ENCODE measurements at places on chromosomes 3 and 15.
A peak's percentile ranks its signal among the peaks of the same experiment; 100 is the strongest.

DNA sequence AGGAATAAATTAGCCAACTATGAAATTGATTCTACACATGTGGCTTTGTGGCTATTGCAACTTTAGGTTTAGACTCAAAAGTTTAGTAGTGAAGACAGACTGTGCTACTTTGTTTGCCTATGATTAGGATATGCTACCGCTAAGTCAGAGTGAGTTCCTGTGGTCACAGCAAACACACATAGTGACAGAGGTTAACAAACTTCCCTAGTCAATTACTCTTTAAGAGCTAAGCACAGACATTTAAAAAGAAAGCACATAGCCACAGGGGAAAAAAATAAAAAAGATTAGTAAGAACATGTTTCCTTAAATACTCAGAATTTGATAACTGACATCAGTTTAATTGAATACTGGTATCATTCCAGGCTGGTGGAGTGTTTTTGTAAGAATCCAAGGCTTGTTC lies 207.1 kb downstream of the GBE1 start:
- DNase-seq = no peak

- DNase-seq = peak; percentile 5
Observed at GRCh38 chr3:140152851-140153639, 218.1 kb downstream of the CLSTN2 start.

GRCh38 chr3:23743141-23743784 lies 62.5 kb upstream of the UBE2E1 start:
- DNase-seq = no peak

DNA sequence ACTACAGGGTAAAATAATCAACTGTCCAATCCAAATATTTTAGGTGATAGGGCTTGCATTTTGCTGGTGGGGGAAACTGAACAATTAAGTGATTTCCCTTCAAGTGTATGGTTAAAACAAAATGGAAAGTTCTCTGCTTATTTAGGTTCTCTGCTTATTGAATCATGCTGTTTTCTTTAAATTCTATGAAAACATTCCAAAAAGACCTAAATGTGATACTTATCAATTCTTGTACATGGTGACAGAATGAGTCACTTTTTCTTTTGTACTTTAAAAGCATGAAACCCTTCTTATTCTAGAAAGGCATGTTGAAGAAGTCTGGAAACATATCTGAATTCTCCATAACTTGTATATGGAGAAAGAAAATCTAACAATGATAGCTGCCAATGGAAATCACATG lies 192.6 kb downstream of the FMN1 start:
- no peak for DNase-seq

- no peak for DNase-seq
Observed at GRCh38 chr15:62287066-62287857, 122.2 kb upstream of the C2CD4B start.

GRCh38 chr3:8658306-8659212 lies 14.0 kb upstream of the SSUH2 start:
- DNase-seq = no peak

DNA sequence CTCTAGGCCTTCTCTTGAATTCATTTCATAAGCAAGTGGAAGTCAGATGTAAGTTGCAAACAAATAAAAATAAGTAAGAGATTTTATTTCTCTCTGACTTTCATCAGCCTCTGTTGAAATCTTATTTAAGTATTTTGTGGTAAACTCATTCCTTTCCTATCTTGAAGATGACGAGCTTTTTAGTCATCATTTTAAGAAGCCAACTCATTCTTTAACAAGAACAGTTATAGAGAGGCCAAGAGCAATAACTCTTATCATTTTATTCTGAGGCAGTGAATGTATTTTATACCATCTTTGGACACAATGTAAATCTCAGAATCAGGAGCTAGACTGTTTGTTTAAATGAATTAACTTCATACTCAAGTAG lies 147.5 kb upstream of the MBNL1 start:
- no peak for DNase-seq

- no peak for DNase-seq
Observed at GRCh38 chr3:31909455-31909854, 71.6 kb downstream of the OSBPL10 start.

DNA sequence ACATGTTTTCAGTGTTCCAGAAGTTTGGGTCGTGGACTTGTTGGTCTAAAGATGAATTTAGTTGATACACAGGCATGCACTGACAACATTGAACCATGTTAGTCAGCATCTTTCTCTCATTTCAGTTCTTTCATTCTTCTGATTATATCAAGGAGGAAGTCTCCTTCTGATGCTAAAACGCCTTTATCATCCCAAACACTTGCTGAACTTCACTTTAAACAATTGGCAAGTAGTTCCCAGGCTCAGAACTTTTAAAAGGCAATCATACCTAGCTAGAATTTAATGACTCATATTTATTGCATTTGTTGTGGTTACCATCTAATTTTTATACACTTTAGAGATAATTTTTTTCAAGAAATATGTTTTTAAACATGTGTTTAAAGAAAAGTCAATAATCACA lies 15.9 kb downstream of the LMCD1 start:
- DNase-seq = no peak

DNA sequence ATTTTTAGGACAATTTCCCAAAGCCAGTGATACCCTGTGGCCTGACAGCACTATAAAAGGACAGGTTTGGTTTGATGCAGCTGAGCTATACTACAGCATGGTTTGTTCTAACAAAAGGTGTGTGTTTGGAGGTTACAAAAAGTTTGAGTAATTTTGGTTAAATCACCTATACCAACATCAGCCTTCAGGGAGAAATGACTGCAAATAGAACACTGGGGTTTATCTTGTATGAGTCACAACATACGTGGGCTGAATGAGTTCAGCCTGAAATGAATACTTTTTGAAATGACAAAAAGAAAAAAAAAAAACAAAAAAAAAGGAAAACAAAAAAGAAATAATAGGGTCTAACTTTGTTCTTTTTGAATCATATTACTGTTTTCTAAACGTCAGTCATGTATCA lies 345.7 kb downstream of the CNTN3 start:
- DNase-seq = no peak

DNA sequence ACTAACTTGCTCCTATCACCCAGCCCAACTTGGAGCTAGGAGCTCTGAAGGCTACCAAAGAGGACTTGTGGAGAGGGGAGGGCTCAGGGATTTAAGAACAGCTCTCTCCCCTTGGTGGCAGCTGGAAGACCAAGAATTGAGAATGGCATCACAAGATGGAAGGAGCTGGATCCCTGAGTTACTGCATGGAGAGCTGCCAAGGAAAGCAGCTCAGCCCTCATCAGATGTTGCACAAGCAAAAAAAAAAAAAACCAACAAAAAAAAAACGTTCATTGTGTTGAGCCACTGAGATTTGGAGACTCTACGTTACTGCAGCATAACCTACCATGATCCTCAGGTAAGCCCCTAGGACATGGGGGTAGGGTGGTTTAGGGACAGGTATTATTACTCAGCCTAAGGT lies 41.0 kb downstream of the ITGB5 start:
- DNase-seq = no peak

GRCh38 chr15:101151288-101151687 lies 100.6 kb downstream of the CHSY1 start:
- DNase-seq = no peak

DNA sequence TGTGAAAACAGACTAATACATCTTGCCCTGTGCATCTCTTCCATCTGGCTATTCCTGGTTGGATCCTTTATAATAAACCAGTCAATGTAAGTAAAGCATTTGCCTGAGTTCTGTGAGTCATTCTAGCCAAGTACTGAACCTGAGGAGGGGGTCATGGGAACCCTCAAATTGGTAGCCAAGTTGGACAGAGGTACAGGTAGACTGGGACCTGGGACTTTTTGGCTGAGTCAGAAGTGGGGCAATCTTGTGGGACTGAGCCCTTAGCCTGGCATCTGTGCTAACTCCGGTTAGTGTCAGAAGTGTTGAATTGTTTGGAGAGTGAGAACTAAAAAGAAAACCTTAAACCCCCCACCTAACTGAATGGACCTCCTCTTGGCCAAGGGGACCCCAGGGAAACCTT lies 21.0 kb upstream of the LIMD1 start:
- no peak for DNase-seq

- no peak for DNase-seq
Observed at GRCh38 chr3:151015767-151016477, 43.4 kb upstream of the CLRN1 start.

DNA sequence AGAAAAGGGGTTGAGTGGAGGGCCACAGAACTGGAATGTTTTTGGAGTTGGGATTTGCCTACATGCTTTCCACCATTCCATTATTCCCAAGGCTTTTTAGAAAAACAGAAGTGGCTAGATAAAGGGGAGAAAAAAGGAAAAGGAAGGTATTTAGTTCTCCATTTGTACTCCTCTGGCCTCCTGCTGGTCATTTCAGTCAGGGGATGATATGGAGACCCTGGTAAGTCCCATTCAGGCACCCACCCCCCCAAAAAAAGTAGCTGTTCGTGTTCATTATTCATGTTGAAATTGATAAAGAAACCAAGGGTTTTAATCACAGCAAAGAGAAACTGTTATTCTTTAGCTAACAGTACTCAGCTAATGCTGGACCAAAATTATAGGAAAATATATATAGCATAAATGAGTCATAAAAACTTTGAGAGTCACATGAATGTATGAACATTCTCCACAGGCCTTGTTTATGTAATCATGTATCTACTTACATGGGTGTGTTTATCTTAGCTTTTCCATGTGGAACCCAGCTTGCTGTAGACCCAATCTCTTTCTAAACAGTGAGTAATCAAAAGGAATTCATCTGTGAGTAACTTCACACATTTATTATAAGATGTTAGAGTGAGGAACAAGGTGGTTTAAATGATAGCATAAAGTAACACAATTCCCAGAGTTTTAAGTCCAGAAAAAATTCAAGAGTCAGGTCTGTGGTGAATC lies 167.2 kb downstream of the KCNMB2 start:
- DNase-seq = no peak

- DNase-seq = no peak
Observed at GRCh38 chr15:101477851-101478362, 11.6 kb downstream of the PCSK6 start.

- no peak for DNase-seq
Observed at GRCh38 chr3:72335458-72336095, 512.7 kb downstream of the SHQ1 start.

DNA sequence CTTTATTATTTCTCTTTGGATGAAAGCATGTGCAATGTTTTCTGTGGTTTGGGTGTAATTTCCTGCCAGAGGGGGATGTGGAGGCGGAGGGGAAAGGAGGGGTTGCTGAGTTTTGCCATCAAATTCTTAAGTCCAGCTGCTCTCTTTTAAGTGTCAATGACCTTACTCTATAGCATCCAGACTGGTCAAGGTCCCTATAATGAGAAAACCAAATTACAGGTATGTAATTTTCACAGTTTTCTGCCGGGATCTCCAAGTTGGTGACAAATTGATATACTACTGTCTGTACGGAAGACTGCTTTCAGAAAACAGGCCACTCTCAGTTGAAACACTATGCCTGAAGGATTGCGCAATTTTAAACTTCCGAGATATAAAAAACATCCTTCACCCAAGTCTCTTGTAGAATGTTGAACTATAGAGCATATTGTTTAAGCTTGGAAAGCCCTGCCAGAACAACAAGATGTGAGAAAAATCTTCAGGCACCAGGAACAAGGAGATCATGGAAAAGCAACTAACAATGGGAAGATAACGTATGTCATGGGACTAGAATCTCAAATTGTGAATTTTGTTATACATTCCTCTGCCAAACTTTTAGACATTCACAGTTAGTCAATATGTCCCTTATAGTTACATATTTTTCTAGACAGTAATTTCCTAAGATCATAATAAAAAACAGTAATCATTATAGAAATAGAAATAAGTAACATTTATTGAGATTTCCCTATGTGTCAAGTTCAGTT lies 300.7 kb upstream of the SATB1 start:
- DNase-seq = no peak

GRCh38 chr3:194318511-194319161 lies 32.5 kb downstream of the CPN2 start:
- DNase-seq = no peak

DNA sequence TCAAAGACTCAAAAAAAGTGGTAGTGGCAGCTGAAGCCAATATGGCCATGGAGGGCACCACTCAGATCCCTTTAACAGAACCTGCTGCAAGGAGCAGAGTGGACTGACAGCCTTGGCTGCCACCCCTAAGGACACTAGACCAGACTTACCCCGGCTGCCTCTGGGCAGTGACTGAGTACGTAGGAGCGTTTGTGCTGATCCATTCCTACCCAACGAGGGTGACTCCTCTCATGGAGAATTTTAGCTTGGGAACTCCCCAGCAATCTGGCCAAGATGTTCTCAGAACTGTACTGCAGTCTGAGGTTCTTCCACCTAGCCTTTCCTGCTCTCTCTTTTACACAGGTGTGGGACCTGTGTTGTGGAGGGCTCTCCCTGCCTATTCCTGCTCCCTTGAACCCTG lies 22.1 kb downstream of the CLEC3B start:
- no peak for DNase-seq

DNA sequence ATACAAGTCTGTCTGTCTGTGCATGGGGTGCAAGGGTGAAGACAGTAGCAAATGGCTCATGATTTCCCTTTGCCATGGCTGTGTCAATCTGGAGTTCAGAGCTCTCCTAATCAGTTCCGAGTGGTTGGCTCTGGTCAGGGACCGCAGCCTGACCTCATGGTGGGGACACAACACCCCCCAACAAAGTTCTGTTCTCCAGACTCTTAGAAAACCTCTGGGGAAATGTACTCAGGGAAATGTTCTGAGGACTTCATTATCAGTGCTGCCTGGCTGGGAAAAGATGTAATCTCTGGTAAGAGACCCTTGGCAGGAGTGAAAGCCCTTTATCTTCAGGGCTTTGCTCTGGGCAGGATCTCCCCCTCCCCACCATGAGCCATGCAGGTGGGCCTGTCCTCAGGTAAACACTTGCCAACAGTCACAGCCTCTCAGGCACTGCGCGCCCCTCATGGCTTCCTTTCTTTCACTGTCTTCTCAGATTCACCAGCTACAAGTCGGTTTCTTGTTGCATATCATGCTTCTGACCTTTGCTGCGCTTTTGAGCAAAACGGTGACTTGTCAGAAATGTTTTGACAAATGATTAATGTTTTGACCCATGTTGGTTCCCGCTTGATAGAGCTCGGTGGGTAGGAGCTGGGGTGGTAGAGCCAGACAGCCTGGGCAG lies 95.5 kb downstream of the ST6GAL1 start:
- no peak for DNase-seq

DNA sequence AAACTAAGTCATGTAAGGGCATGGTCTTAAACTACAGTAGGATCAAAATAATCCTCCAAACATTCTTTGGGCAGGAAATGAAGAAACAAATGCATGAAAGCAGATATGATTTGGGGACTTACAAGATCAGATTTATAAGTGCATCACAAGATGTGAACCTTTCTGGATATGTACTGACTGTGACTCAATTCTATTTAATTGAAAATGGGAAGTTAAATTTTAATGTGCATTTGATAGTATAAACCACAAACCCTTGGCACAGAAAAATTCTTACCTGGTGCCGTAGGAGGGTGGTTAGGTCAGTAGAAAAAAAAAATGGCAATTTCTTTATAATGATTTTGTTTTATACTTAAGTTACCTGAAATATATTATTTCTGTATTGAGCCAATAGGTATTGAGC lies 262.5 kb upstream of the TGFBR2 start:
- DNase-seq = no peak

Measured in NCI-H1092 (cell line).